ENCODE measurements at places on chromosomes 7 and 10.

- DNase-seq, result no peak
Observed at GRCh38 chr10:26217396-26218086, 967 bp downstream of the GAD2 start.

DNA sequence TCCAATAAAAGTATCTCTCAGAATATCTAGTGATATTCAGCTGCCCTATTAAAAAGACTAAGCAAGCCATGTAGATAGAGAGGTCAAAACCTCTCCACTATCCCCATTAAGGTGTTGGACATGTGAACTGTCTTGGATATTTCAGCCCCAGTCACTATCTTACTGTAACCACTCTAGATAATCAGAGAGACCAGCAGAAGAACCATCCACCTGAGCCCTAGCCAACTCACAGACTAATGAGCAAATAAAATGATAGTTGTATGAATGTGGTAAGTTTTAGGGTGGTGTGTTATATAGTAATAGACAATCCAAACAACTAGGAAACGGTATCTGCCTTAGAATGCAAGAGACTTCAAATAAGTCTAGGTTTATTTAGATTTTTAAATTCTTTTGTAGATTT lies 268.6 kb upstream of the KLF14 start:
- no peak for DNase-seq

DNA sequence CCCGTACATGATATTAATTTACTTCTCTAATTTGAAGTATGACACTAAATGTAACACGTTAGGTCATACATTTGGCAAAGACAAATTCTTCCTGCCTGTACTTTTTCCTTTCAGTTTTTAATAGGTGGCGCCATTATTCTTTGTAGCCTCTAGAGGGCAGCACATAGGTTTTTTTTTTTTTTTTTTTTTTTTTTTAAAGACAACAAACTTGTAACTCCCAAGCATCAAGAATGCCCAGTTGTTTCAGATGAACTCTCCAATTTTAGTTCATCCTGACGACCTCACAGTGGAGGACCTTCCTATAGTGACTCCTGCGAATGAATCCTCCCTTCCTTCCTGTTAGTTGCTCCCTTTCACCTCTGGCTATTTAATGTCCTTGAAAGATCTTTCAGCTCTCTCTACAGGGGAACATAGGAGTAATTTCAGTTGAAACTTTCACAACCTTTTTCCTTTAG lies 139.3 kb upstream of the HDAC9 start:
- no peak for DNase-seq

DNA sequence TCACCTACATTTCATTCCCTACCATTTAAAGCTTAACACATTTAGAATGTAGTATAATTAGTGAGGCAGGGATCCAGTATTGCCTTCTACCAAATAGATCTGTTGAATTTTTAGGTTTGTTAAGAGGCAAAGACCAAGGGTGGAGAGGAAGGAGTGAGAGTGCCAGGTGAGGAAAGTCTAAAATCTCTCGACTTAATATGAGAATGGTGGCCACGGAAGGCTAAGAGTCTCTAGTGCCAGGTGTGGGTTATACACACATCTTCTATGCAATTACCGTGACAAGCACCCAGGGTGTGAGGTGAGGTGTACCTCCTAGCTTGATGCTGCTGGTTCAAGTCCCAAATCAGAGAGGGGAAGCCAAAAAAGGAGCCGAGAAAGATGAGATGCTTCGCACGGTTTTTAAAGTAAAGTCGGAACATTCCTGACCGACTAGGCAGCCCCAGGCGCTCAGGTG lies 439 bp downstream of the IQUB start:
- no peak for DNase-seq

- no peak for DNase-seq
Observed at GRCh38 chr10:35561715-35562114, 43.4 kb upstream of the GJD4 start.

All from Calu3 (cell line).